SK-N-SH (cell line): ENCODE measurements at places on chromosomes 2 and 18.

DNA sequence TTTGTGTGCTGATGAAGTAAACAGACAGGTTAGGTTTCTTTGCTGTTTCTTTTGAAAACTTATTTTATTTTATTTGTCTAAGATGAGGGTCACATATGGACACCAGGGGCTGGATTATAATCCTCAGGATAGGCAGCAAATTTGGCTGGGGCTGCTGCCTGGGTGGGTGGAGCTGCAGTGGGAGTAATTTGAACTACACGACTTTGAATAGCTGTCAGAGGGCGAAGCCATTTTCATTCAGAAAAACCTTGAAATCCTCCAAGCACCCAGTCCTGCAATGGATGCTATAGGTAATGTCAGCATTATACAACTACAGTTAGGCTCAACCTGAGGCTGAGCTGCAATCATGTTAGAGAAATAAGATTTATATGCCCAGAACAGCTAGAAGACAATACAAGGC is 16.6 kb downstream of the SETBP1 start:
- DNase-seq: no peak

- no peak for DNase-seq
Observed at GRCh38 chr18:48393776-48394175, 15.4 kb downstream of the ZBTB7C start.

GRCh38 chr2:241844066-241844728 is 14.5 kb downstream of the PDCD1 start:
- DNase-seq: peak; percentile 87

DNA sequence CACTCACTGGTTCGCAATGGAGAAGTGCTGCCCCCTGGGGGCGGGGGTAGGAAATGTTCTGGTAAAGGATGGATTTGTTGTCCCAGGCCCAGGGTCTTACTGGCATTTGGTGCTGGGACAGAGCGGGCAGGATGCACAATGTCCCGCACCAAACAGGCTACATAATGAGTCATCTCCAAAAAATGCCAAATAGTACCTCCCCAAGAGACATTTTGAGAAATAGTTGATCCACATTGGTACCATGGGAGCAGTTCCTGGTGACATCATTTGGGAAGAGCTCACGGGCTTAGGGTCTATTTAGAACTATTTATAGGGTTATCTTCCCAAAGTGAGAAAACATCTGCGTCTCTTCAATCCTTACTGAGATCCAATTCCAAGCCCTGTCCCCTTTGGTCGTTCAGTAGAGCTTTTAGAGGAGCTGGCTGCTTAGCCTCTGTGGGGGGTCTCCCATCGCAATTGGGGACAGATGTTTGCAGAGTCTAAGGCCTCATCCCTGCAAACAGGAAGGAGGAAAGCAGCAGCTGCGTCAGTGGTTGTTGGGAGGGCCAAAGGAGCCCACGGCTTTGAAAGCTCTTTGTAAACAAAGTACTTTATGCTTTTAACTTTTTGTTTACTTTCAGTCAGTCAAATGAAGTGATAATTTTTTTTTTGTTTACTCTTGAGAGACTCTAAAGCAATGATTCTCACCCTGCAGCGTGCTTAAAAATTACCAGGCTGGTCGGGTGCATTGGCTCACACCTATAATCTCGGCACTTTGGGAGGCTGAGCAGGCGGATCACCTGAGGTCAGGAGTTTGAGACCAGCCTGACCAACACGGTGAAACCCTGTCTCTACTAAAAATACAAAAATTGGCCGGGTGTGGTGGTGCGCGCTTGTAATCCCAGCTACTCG is 49.3 kb downstream of the GREB1 start:
- peak; percentile 84 for DNase-seq
